ENCODE measurements at places on chromosomes 4 and X.

- DNase-seq: no peak
Measured at GRCh38 chr4:7970361-7970946, 30.8 kb upstream of the AFAP1 start.

GRCh38 chrX:69116077-69116476 is 49.2 kb downstream of the PJA1 start:
- no peak for DNase-seq

- no peak for DNase-seq
Measured at GRCh38 chrX:16578218-16578617, 71.7 kb upstream of the S100G start.

DNA sequence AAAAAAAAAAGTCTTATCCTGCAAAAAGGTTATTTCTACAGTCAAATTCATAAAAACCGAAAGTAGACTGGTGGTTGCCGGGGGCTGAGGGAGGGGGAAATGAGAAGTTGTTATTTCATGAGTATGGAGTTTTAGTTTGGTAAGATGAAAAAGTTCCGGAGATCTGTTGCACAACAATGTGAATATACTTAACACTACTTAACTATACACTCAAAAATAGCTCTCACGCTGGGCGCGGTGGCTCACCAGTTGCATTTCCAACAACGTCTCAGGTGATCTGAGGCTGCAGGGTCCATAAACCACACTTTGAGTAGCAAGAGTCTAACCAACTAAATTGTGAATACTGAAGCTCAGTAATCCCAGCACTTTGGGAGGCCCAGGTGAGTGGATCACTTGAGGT is 52.4 kb downstream of the ANOS1 start:
- no peak for DNase-seq

GRCh38 chrX:27241981-27242380 is 221.2 kb downstream of the PPP4R3C start:
- DNase-seq: no peak

GRCh38 chr4:5128569-5128968 is 77.3 kb downstream of the STK32B start:
- DNase-seq: no peak

- no peak for DNase-seq
Measured at GRCh38 chr4:184450743-184451535, 23.4 kb downstream of the IRF2 start.

GRCh38 chrX:136754651-136755050 is 26.1 kb downstream of the ARHGEF6 start:
- DNase-seq: no peak

DNA sequence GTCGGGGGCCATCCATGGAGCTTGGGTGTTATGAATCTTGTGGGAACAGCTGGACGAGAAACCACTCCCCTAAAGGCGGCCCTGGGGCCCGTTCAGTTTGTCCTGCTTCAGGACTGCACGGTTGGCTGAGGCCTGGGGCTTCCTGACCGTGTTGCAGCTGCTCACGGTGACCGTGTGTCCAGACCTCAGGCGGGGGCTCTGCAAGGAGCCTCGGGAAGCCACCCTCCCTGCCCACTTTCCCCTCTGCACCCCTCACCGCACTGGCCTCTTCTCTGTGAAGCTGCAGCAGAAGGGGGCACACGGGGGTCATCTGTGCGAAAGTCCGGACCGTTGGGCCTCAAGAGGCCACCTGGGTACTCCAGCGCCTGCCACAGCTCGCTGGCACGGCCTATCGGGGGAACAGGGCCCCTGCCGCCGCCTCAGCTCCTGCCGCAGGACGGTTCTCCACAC is 29.4 kb downstream of the UVSSA start:
- DNase-seq: no peak

- no peak for DNase-seq
Measured at GRCh38 chr4:65696436-65696835, 26.1 kb upstream of the EPHA5 start.

DNA sequence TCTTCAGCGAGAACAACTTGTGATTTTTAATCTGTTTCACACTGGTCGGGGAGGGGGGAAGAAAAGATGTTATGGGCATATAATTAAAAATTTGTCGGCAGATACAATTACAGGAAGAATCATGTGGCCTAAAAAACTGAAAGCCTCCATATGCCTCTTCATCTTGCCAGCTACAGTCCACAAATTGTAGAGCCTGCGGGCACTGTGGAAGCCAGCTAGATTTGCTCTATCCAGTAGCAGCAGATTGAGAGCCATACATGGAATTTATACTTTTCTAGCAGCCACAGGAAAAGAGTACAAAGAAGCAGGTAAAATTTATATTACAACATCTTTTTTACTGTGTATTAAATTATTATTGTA is 147.3 kb downstream of the TBL1X start:
- no peak for DNase-seq

DNA sequence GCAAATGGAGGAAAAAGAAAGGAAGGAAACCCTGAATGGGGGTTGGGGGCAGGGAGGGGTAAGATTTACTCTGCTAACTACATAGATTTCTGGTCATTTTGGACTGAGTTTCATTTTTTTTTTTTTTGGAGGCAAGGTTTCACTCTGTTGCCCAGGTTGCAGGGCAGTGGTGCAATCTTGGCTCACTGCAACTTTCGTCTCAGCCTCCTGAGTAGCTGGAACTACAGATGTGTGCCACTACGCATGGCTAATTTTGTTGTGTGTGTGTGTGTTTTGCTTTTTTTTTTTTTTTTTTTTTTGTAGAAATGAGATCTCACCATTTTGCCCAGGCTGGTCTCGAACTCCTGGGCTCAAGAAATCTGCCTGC is 223.5 kb downstream of the APBB2 start:
- no peak for DNase-seq

- DNase-seq: peak; percentile 4
Measured at GRCh38 chr4:141757287-141757686, 120.9 kb downstream of the IL15 start.

DNA sequence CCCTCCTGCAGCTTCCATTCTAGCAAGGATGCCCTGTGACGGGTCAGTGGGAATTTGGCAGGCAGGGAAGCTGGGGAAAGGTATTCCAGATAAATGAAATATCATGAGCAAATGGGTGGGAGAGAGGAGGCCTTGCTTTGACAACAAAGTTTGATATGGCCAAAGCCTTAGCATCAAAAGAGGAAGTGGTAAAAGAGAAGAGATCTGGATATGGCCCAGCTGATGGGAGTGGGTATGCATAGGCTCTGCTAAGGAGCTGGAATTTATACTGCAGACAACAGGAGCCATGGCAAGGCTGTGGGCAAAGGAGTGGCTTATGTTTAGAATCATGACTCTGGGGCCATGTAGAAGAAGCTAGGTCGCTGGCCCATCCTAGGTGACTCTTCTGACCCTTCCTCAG is 89.2 kb downstream of the PJA1 start:
- no peak for DNase-seq

GRCh38 chrX:12949205-12949926 is 25.5 kb upstream of the TMSB4X start:
- DNase-seq: peak; percentile 32

DNA sequence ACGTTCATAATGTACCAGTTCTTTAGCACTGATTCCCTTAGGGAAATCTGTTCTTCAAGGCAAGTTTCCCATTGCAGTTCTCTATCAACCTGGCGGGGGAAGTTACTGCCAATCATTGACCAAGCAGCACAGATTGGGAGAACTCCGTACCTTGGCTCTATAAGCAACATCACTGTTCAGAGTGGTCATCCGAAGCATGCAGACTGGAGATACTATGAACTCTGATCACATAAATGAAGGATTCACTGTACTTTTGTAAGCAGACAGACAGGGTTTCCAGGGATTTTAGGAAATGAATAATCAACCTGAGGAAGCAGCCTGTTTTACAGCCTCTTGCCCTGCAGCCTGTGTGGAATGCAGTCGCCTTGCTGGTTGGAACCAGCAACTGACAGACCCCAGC is 63.8 kb upstream of the WWC2 start:
- no peak for DNase-seq

DNA sequence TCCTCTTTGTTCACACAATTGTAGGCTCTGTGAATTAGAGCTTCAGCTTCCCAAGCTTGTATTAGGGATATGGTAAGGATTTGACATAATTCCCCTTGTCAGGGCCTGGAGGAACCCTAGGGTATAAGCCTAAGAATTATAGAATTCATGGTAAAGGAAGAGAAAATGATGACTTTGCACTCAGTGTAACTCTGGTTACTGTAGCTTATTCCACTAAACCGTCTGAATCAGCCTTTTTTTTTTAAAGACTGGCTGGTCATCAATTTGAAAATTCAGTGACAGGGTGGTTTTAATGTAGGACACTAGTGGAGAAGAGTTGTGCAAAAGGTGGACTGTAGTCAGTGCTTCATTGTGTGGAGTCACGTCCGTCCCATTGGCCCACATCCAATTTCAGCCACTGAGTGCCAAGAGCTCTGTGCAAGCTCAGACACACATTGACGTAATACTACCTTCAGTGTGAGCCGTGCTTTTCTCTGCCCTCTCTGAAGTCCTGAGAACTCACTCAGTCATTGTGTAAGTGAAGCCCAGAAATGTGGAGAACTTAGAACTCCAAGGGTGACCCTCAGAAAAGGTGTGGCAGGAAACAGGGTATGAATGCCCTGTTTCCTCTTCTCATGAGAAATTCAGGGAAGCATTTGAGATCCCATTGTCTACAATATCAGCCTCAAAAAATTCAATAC is 449.8 kb downstream of the C4orf33 start:
- no peak for DNase-seq

- DNase-seq: no peak
Measured at GRCh38 chrX:117910216-117910615, 206.4 kb downstream of the KLHL13 start.

DNA sequence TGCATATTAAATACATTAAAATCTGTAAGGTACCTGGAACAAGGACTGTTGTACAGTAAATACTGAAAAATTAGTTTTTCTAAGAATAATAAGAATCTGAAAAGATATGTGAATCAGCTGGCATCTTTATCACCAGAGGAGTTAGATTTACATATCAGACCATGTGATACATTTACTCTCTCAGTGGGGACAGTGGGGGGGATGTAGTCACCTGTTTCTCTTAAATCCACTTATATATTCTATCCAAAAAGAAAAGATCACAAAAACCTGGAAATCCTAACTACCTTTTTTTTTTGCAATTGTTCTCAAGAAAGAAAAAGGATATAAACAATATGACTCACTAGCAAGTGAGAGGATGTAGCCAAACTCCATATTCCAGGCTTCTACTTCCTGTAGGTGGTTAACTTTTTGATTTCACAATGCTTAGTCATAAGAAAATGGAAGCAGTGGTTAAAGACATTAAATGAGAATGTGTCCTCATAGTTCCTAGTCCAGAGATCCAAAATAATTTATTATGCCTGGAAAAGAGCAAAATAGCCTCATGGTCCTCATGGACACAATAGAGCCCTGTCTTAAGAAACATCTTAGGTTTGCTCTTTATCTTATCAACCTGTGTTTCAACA is 22.5 kb upstream of the MYOZ2 start:
- peak; percentile 29 for DNase-seq

DNA sequence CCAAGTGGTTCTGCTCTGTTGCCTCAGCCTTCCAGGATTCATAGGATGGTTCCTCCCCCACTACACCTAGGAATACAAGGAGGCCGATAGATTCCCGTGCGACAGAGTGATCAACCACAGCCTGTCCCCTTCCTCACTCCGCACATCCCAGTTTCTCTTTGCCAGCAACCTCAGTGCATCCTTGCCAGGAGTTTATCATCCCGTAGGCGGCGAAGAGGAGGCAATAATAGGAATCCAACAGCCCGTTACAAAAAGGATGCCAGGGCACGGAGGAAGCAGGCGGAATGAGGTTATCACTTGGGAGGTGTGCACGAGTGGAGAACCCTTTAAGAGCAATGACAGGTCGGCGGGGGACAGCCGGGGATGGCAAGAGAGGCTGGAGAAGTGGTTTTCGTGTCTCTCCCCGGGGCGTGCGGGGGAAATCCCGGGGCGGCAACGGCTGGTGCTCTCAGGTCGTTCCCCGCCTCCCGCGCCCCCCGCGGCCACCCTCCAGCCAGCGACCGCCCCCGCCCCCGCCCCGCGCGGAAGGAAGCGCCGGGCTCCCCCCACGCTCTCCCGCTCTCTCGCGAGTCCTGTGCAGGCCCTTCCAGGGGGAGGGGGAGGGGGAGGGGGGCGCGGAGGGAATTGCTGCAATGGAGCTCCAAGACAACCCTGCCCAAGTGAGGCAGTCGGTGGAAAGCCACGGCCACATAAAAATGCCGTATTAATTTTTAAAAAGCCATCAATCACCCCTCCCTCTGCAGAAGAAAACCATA is 1.6 kb downstream of the PPP3CA start:
- DNase-seq: peak; percentile 55

GRCh38 chr4:90842960-90843359 is 715.8 kb downstream of the CCSER1 start:
- DNase-seq: no peak

GRCh38 chr4:955931-956381 is 17.4 kb downstream of the DGKQ start:
- no peak for DNase-seq

DNA sequence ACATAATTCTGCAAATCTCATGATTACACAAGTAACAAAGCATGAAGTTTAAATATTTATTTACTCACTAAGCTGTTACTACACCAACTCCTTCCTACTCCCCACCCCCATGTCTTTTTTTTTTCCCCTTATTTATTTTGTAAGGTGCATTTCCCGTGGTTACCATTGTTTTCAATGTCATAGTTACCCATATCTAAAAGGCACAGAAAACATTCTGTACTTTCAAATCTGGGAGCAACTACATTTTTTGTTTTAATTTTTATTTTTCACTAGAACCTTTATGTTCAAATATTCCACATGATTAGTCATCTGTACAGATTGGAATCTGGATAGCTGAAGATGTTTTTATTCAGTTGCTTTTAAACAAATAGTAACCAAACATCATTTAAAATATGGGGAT is 62.8 kb downstream of the PPP3CA start:
- no peak for DNase-seq

DNA sequence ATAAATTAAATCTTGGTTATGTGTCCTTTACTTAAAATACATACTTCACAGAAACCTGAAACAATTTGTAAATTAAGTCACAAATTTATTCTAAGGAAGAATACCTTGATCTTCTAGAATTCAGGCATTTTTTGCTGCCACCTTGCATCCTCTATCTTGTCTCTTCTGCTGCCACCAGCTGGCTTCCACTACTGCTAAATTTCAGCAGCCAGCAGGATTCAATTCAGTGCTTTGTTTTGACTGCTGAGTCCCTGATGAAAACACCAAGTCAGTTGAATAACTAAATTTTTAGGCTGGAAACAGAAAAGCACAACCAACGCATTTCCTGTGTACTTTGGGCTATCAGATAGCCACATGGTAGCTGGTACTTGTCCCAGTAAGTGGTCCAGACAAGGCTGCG is 2.4 kb upstream of the MBTPS2 start:
- no peak for DNase-seq

- peak; percentile 1 for DNase-seq
Measured at GRCh38 chr4:155795991-155796390, 37.2 kb downstream of the GUCY1B1 start.
